ENCODE measurements at places on chromosomes 5 and 9. TPM values are rescaled to one million over a fixed set of nuclear protein-coding genes. Genes with fewer than 3 reads are reported as not detected.

The MRNIP gene
- polyA plus RNA-seq: 30.5 TPM

GRCh38 chr5:177291735-177292134 lies 11.8 kb downstream of the RAB24 start:
- no peak for DNase-seq

- no peak for DNase-seq
Observed at GRCh38 chr9:33092634-33093033, 16.2 kb upstream of the SMU1 start.

GRCh38 chr9:127877566-127877998 lies at the start of gene AK1:
Gene AK1 (minus strand): TSS chr9:127877675. CDS start chr9:127874617, 3,058 bp downstream.
- no peak for DNase-seq
